ENCODE measurements at places on chromosomes 11 and 22.

GRCh38 chr11:68461575-68461917 is 994 bp downstream of the PPP6R3 start:
- no peak for DNase-seq

GRCh38 chr11:35063488-35063931 is 75.5 kb upstream of the CD44 start:
- no peak for DNase-seq

- DNase-seq, result no peak
Measured at GRCh38 chr11:124801636-124802312, 1.6 kb upstream of the MSANTD2 start.

GRCh38 chr11:6571434-6572008 is 31.9 kb downstream of the RRP8 start:
- DNase-seq, result no peak
